ENCODE measurements at places on chromosomes 5 and 9.
A peak's percentile ranks its signal among the peaks of the same experiment; 100 is the strongest.

GRCh38 chr9:137294091-137294680 lies 7.9 kb downstream of the NRARP start:
- peak; percentile 92 for DNase-seq

DNA sequence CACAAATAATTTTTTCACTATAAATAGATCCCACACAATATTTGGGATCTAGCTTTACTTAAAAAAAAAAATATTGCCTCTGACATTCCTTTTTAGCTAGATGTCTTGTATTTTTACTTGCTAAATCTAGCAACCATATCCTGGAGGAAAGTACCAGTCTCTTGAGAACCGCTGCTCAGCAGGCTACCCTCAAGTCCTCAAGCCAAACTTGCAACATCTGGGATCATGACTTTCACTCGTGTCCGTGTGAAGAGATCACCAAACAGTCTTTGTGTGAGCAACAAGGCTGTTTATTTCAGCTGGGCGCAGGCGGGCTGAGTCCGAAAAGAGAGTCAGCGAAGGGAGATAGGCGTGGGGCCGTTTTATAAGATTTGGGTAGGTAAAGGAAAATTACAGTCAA lies 180.3 kb upstream of the FER start:
- DNase-seq, result no peak

DNA sequence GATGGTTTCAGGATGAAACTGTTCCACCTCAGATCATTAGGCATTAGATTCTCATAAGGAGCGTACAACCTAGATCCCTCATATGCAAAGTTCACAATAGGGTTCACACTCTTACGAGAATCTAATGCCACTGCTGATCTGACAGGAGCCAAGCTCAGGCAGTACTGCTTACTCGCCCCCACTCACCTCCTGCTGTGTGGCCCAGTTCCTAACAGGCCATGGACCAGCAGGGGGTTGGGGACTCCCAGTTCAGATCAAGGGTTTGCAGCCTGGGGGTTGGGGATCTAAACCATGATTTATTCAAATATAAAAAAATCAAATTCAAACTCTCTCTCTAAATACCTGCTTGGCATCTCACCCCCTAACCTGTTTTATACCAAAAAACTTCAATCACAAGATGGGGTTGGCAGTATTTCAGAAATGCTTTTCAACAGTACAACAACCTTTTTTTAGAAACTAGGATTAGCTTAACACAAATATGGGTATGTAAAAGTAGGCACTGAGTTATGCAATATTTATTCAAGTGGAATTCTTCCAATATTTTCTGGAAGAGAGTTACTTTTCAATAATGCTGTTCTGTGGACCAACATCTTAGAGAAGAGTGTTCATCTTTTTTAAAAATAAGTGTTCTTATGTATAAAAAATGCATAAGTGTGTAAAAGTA lies 30.1 kb upstream of the SLC12A2 start:
- DNase-seq, result no peak

- no peak for DNase-seq
Measured at GRCh38 chr5:68894673-68895072, 199.1 kb upstream of the SLC30A5 start.

DNA sequence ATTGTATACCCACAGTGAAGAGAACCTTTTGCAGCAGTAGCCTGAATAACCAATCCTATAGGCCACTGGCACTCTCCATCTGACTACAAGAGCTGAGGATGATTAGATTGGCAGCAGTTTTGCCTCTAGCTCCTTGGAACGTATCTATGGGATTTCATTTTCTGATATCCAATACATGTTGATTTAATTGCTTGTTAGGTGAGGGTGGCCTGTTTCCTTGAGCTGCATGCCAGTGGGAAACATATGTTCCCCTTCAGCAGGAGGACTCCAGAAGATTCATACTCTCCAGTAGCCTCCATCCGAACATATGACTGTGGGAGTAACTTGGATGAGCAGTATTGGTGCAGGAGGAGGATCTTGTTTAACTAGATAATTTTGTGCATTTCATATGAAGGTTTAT lies 51.5 kb downstream of the GCNT1 start:
- DNase-seq, result no peak

DNA sequence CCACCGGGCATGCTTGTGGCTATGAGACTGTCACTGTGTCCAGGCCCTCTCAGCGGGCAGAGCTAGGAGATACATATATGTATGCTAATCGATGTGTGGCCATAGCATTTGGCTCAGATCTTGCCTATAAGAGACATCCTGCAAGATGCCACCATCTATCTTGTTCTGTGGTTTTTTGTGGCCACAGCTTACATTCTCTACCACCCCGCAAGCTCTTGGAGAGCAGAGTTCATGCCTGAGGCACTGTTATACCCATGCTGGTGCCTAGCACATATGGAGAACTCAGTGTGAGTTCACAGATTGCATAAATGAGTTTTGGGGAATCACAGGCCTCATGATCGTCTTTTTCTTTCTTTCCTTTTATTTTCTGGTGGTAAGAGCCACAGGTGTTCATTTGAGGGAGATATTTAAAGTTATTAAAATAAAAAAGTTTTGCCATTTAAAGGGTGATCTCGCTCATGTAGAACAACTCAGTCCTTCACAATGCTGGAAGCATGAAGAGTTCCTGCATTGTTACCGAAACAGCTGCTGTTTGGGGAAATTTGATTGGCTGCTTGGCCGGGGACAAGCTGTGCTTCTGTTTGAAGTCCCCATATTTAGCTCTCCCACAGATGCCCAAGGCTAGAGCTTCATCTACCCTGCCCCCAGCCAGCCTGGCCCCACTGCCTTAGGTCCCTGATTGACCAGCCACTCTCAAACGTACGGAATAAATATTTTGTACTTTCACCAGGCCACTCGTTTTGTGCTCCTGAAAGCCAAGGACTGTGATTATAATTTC lies 169.2 kb upstream of the MAP1B start:
- no peak for DNase-seq

GRCh38 chr9:122125509-122126330 lies 32.6 kb upstream of the TTLL11 start:
- DNase-seq, result peak; percentile 50

- DNase-seq, result no peak
Measured at GRCh38 chr9:115191667-115192066, 73.7 kb upstream of the TNC start.

- DNase-seq, result peak; percentile 50
Measured at GRCh38 chr5:1111241-1111726, 579 bp downstream of the SLC12A7 start.

GRCh38 chr9:110579034-110579861 lies at the start of gene SVEP1:
SVEP1 (minus strand) TSS chr9:110579741; CDS start chr9:110579543, 198 bp downstream.
- DNase-seq, result peak; percentile 37

DNA sequence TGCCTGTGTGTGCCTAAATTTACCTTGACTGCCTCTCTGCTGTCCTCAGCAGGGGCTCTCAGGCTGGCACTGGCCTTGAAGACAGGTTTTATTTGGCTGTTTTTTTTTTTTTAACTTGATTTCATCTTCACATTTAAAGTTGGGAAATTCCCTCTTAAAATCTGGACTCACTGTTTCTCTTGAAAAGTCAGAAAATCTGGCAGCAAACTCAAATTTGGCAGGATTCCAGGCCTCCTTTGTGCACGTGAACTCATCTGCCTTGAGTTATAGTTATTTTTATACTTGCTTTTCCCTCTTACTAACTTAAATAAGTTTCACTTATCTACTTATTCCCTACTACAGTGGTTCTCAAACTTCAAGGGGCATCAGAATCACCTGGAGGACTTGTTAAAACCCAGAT lies 118.4 kb upstream of the MAP3K1 start:
- DNase-seq, result no peak

GRCh38 chr5:132025403-132025971 lies 14.0 kb upstream of the ACSL6 start:
- DNase-seq, result no peak

DNA sequence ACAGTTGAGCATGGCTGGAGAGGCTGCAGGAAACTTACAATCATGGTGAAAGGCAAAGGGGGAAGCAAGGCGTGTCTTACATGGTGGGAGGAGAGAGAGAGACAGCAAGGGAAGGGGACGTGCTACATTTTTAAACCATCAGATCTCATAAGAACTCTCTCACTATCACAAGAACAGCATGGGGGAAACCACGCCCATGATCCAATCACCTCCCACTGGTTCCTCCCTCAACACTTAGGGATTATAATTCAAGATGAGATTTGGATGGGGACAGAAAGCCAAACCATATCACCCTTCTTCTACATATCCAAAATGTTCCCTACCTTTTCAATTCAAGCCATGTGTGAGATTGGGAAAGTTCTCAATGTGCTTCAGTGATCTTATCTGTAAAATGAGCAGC lies 22.9 kb upstream of the GLRX start:
- DNase-seq, result no peak

DNA sequence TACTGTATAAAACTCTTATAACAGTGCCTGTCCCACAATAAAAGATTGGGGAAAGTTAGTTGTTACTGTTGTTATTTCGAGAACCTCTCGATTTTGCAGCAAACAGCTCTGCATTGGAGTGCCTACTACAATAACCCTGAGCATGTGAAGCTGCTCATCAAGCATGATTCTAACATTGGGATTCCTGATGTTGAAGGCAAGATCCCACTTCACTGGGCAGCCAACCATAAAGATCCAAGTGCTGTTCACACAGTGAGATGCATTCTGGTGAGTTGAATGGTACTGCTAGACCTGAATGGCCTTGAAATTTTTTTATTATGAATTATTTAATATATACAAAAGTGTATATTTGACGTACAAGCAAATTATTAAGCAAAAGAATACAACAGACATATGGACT lies 123.2 kb downstream of the TEX10 start:
- no peak for DNase-seq

DNA sequence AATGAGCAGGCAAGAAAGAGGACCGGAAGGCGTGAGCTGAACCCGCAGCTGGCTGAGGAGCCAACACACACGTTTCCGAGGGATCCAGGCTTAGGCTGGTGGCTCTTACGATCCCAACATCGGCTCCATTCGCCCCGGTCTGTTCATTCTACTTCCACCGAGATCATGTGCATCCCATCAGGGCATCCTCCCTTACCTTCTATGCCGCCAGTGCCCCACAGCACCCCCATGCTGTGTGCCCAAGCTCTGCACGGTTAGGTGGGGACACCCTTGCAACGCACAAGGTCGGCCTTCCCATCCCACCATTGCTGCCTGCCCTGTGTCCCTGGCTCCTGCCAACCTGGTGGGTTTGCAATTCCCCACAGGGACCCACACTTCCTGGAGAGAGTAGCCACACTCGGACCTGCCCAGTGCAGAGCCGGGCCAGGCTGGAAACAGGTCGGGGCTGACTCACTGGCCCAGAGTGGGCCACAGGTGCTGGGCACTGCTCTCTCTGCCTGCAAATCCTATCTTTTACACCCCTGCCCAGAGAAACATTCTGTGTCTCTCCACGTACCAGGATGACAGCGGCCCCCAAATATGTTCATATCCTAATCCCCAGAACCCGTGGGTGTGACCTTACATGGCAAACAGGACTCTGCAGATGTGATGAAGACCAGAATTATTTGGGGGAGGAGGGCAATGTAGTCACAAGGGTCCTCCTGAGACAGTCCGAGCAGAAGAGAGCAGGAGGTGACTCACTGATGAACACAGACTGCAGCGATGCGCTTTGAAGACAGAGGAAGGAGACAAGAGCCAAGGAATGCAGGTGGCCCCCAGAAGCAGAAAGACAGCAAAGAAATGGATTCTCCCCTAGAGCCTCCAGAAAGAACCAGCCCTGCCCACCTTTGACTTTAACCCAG lies 182.2 kb downstream of the AUH start:
- DNase-seq, result no peak

DNA sequence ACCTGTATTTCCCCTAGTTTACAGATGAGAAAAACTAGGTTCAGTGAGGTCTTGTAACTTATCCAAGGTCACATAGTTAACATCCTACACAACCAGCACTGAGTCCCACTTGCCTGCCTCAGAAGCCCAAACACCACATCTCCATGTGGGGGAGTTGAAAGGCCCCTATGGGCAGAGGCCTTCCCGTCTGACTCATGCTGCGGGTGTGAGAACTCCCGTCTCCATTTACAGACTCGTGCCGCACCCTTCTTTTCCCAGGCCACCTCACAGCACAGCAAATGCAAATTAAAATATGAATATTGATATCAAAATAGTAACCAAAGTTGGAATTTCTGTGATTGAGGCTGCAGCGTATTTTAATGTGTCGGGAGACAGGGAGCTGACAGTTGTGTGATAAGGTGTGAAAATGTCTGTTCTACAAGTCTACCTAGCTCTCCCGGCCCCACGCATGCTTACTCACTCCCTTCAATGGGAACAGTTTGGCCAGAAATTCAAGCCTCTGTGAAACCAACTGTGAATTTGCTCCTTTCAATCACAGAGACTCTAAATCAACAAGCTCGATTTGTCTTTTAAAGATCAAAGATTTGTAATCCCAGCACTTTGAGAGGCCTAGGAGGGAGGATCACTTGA lies 90.1 kb downstream of the CRB2 start:
- no peak for DNase-seq

DNA sequence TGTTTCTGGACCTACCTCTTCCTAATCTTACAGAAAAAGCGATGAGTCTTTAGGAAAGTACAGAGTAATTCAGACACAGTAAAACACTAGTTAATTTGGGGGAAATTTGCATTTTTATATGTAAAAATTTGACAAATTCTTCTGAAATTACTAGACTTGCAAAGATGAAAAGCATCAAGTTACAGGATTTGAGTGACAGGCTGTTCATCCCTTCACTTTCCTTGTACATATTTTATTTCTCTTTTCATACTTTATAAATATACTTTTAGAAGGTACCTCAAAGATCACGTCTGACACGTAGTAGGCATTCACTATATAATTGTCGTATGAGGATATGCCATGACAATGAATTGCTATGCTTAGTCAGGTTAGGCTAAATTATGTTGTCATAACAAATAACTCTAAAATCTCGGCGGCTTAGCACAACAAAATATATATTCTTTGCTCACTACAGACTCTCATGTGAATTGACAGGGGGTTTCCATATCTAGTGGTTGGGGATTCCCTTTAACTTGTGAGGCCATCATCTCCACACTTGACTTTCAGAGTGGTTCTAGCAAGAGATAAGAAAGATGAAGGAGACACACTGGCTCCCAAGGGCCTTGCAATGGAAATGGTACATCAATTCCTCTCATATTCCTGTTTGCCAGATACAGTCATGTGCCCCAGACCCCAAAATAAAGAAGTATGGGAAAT lies 154.1 kb upstream of the TUT7 start:
- DNase-seq, result no peak

GRCh38 chr9:129486756-129487657 lies 133.9 kb downstream of the C9orf50 start:
- DNase-seq, result peak; percentile 58

DNA sequence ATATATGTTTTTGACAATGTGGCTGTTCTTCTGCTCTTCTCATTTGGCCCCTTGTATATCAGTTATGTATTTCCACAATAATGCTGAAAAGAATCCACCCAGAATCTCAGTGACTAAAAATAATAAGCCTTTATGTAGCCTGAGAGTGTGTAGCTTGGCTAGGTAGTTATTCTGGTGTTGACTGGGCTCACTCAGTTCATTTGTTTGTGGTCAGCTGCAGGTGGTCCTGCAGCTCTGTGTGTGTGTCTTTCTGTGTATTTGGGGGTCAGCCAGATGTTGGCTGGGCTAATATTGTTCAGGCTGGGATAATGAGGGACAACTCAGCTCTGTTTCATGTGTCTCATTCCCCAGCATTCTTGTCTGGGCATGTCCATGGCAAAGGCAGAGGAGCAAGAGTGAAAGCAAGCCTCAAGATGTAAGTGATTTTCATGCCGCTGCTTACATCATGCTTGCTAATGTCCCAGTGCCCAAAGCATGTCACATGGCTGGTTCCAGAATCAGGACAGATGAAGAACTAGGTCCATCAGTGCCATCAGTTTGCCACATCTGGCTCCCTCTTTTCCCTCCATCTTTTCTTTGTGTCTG lies 162.8 kb downstream of the KCTD16 start:
- no peak for DNase-seq
